ENCODE measurements at places on chromosomes 5 and 9. TPM values are rescaled to one million over a fixed set of nuclear protein-coding genes. Genes with fewer than 3 reads are reported as not detected.

DNA sequence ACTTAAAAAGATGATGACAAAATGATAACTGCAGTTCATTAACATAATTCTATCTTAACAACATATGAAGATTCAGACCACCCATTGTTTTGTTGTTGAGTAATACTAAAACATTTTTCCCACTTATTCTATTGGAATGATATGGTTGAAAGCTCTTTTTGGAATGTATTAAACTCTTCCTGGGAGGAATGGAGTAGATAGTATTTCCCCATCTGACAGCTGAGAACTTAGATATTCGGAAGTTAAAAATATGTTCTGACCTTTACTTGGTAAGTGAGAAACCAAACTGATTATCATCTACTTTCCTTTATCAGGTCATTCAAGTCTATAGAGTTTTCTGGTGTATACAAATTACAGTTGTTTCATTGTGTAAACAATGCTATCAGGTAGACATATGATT lies 452.9 kb downstream of the CSNK1G3 start:
- DNase-seq, result no peak

- DNase-seq, result no peak
These were observed 75.1 kb upstream of the RAI14 start for GRCh38 chr5:34580983-34581382.

RACK1 gene
- total RNA-seq, result 1,823 TPM

DNA sequence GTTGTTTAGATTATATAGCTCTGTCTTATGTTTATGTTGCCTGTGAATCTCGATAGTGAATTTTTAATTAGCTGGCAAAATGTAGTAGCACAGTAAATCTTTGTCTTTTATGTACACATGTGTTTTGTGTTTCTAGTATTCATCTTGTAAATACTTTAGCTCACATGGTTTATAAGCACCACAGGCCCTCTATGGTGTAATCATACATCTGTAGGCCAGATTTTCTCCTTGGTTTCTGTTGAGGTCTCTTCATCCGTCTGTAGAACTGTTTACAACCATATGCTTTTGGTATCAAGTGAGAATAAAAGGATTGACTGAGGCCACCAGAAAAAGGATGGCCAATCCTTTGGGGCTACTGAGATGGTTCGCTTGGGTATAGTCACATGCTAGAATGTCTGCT lies 45.0 kb downstream of the PRR16 start:
- no peak for DNase-seq

DNA sequence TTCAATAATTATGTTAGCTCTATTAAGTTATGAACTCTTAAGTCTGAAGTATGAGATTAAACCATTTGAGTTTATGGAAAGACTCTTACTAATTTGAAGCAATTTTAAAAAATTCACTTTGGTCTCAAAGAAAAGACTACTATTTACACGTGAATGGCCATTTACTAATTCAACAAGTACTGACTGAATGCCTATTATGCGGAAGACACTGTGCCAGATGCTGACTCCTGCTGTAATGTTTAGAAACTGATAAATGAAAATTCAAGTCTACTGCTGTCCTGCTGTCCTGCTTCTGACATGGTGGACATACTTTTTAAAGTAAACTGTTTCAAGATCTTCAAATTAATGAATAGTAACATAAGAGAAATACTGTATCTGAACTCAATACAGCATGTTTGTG lies 116.2 kb downstream of the MPDZ start:
- no peak for DNase-seq

DNA sequence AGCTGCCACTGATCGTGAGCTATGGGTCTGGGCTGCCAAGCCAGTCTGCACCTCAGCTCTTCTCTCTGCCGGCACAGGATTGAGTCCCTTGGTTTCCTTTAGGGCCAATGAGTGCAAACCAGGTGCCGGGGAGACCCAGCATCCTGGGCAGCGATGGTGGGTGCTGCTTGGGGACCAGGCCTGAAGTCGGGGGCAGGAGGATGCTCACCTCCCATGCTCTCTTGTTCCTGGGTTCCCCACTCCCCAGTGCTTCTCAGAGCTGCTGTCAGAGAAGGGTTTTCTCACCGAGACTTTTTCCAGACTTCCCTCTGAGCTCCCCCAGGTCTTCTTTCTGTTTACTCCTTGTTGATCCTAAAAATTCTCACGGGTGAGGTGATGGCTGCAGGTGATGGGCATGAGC lies 61.2 kb downstream of the IRX1 start:
- no peak for DNase-seq

GLRA1 gene
- not detected for total RNA-seq

- no peak for DNase-seq
These were observed 206.4 kb downstream of the ENC1 start for GRCh38 chr5:74433896-74434829.

DNA sequence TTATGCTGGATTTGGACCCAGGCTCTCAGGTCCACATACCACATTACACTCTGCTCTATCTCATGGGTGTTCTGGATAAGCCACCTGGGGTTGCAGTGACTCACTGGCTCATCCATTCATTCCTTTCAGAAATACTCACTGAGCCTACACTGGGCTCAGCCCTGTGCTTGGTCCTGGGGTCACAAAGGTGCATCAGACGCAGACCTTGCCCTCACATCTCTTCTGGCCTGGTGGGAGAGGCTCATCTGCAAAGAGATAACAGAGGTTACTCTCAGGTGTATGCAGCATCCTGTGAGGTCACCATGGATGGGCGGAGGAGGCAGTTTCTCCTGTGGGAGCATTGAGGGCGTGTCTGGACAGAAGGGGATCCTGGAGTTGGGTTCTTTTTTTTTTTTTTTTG lies 12.1 kb downstream of the CDHR2 start:
- DNase-seq, result no peak

ZNF484 gene
- 13.0 TPM for total RNA-seq

DNA sequence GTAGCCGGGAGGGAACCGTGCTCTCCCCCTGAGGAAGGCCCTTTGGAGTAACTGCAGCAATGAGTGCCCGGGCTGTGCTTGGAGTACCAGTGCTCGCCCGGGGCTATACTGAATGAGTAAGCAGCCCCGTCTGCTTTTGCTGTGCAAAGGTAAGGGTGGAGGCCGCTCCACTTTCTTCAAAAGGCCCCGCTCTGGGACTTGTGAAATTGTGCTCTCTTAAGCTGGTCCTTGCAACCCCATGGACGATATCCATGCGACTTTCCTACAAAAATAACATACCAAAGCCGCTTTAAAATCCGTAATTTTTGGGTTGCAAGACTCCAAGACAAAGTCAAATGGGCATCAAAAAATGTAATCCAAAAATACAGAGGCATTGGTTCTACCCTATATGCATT lies 578 bp upstream of the TNFAIP8 start:
- DNase-seq, result peak; percentile 44

- DNase-seq, result no peak
These were observed 78.3 kb upstream of the TNFSF8 start for GRCh38 chr9:115008536-115009270.

FOXD4L6 gene
- not detected for total RNA-seq

DNA sequence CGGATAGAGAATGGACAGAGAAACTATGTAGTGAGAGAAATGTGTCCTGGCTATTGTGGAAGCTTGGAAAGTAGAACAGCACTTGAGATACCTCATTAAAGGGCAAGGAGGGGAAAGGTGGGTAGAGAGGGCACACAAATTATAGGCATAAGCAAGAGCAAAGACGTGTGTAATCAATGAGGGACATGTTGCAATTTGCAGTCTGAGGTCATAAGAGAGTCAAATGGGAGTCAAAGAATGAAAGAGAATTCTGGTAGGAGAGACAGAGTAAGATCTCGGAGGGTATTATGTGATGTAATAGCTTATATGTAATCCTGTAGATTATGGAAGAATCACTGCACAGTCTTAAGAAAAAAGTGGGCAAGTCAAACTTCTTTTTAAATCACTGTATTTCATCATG lies 312.0 kb upstream of the RGMB start:
- DNase-seq, result no peak

C5orf63 gene
- total RNA-seq, result 10.9 TPM

IFNA13 gene
- total RNA-seq, result not detected

GRCh38 chr5:95778713-95779436 lies 43.7 kb downstream of the GLRX start:
- DNase-seq, result no peak

AK1 gene
- total RNA-seq, result 53.7 TPM

ADAMTS13 gene
- 3.0 TPM for total RNA-seq

DNA sequence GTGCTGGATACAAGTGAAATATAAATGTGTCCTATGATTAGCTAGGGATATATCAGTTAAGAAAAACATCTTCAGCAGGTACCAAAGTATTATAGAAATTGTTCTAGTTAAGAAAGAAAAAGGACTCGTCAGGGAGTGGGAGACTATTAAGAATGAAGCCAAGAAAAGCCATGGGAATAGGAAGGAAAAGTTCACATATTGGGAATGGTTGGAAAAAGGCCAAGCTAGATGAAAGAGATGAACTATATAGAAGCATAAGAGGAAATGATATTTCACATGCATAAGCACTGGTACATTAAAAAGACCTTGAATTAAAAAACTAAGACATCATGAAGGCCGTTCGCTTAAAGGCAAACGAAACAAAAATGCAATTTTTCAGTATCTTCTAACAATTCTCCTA lies 237.7 kb downstream of the ADAMTS6 start:
- DNase-seq, result no peak

GRCh38 chr5:17907094-17907493 lies 272.8 kb downstream of the TAF11L14 start:
- no peak for DNase-seq

FCN2 gene
- not detected for total RNA-seq

GRCh38 chr9:127201071-127201541 lies 63.5 kb upstream of the GARNL3 start:
- no peak for DNase-seq

GRCh38 chr9:93437996-93438395 lies 13.5 kb upstream of the FAM120A start:
- no peak for DNase-seq

DNA sequence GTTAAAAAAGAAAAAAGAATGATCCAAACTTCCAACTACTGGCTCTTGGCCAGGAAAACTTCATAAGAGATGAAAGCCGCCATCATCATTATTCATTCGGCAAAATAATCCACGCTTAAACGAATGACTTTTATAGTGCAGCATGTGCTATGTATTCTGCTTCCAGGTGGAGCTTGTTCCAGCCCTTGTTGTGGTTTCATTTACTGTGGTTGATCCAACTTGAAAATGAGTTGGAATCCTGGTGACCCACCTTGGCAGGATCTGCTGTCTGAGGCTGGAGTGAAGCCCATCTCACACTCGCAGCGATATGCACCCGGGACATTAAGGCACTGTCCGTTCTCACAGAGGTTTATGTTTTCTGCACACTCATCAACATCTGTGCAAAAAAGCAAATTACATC lies 209.6 kb downstream of the FBN2 start:
- DNase-seq, result no peak

- DNase-seq, result no peak
These were observed 28.7 kb upstream of the ZSWIM6 start for GRCh38 chr5:61303346-61303745.

- DNase-seq, result no peak
These were observed 30.5 kb upstream of the DAB2IP start for GRCh38 chr9:121620777-121621449.

- no peak for DNase-seq
These were observed 24.1 kb upstream of the OSMR start for GRCh38 chr5:38821679-38822078.

DNA sequence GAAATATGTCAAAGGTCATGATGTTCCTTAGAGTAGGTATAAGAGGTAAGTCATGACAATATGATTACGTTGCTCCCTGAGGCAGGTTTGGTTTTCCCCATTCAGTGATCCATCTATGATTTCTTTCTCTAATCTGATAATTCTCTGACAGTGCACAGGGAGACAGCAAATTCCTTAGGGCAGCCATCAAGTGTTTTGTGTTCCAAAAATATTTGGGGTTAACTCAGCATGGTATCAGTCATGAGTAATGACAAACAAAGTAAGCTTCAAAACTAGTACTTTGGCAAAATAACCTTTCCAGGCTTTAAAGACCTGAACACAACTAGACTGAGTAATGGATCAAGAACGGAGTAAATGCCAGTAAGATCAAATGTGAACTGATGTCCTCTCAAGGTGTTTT lies 55.3 kb upstream of the SPATA31E1 start:
- no peak for DNase-seq

DNA sequence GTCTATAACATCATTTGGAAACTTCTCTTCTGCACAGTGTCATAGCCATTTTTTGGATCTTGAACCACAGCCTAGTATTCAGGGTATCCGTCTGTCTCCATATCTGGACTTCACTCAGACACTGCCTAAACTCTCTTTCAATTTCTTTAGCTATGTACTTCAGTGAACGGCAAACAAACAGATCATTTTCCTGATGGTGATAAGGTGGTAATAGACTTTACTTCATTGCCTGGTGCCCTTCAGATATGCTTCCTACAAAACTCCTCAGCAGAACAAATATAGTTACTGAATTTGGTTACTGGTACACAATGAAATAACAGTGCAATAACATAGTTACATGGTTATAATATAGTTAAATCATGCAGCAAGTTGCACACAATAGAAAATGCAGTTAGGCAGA lies 348.2 kb downstream of the ZSWIM6 start:
- no peak for DNase-seq

GRCh38 chr9:131981116-131981776 lies 98.4 kb downstream of the MED27 start:
- DNase-seq, result no peak

DNA sequence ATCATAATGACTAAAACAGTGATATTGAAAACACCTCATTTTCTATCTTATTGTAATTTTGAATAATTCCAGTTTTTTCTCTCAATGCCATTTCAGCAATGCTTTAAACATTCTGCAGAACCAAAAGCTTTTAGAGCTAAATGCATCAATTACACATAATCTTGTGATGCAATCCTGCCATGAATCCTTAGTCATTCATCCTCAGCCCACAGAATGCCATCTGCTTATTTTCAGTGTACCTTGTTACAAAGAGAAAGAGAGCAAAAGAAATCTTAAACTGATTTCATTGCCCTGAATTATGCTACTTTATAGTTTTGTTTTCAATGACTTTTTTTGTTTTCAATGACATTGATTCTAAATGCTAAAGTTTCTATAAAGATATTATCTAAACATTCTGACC lies 1234.8 kb upstream of the C9orf72 start:
- DNase-seq, result no peak

- DNase-seq, result no peak
These were observed 138.2 kb downstream of the NSG2 start for GRCh38 chr5:174183701-174184100.

GRCh38 chr9:32258482-32258881 lies 126.0 kb upstream of the ACO1 start:
- DNase-seq, result no peak

SH3GL2 gene
- total RNA-seq, result not detected

Data from activated CD4-positive, alpha-beta T cell treated with anti-CD3 and anti-CD28 coated beads, Interleukin-2, amount 10 ng/mL, durations not matched to agents 7 days and 5 days (primary cell).